ENCODE measurements at places on chromosomes 1 and 21.

DNA sequence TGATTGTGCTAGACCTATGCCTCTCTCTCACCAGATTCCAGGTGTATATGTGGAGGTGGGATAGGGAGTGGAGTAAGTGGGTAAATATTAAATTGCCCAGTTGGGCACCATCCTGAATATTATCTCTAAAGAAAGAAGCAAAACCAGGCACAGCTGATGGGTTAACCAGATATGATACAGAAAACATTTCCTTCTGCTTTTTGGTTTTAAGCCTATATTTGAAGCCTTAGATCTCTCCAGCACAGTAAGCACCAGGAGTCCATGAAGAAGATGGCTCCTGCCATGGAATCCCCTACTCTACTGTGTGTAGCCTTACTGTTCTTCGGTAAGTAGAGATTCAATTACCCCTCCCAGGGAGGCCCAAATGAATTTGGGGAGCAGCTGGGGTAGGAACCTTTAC, at the start of gene FCER1A:
Gene FCER1A (plus strand): TSS at position 242 of the 400 bp plus-strand sequence. CDS start 29 bp downstream, at position 271.
- no peak for DNase-seq

- no peak for DNase-seq
Observed at GRCh38 chr1:25117233-25117823, 115.0 kb downstream of the SYF2 start.

DNA sequence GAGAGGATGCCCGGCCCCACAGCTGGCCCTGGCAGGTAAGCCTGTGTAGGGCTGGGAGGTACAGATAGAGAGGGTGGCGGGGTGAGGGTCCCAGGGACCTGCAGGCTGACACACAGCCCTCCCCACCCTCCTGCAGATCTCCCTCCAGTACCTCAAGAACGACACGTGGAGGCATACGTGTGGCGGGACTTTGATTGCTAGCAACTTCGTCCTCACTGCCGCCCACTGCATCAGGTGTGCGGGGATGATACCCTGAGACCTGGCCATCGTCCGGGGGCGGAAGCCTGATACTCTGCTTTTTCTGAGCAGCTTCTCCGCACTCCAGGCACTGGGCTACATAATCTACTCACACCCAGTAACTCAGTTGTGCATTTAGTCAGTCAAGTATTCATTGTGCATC, 2.1 kb downstream of the CTRC start:
- DNase-seq = no peak

GRCh38 chr1:66692681-66693080, 59.6 kb upstream of the DYNLT5 start:
- no peak for DNase-seq

GRCh38 chr1:87888446-87888845, 559.8 kb downstream of the LMO4 start:
- no peak for DNase-seq

- no peak for DNase-seq
Observed at GRCh38 chr1:246040200-246040890, 466.7 kb downstream of the SMYD3 start.

DNA sequence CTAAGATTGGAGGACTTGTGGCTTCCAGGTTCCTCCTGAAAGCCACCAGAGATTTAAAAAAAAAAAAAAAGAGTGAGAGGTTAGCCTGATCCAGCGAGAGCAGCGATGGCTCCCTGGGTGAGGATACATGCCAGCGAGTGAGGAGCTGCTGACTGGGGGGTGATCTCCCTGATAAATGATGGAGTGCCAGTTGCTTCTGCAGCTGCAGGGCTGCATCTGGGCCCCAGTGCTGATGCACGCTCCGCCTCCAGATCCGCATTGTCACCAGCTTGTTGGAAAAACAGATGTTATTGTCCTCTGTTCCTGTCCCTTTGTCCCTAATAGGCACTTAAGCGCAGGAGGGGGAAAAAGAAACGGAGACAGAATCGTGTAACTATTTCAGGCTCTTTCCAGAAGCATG, 28.6 kb downstream of the UBIAD1 start:
- DNase-seq = no peak

DNA sequence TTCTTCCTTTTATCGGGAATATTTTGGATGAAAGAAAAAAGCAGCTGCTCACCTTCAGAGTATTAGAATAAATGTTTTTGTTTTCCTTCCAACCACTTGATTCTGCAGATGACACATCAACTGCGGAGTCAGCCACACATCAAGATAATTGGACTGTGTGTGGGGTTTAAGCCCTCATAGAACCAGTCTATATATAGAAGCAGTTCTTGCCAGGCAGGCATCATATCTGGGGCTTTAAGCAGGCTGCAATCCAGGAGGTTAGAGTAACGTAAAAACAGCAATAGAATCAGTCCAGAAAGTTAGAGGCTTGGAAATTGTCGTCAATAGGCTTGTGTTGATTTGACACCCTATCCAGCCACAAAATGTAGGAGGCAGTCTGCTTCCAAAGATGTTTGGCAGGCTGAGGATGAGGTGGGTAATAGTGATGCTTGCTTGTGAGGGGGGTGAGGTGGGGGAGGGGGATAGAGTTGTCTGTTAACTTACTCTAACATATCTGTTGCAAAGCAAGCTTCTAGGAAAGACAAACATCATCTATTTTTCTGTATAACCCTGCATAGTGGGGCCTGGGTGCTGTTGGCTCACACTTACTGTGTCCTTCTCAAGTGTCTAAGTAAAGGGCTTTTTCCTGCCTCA, 64.8 kb downstream of the PEX14 start:
- no peak for DNase-seq

DNA sequence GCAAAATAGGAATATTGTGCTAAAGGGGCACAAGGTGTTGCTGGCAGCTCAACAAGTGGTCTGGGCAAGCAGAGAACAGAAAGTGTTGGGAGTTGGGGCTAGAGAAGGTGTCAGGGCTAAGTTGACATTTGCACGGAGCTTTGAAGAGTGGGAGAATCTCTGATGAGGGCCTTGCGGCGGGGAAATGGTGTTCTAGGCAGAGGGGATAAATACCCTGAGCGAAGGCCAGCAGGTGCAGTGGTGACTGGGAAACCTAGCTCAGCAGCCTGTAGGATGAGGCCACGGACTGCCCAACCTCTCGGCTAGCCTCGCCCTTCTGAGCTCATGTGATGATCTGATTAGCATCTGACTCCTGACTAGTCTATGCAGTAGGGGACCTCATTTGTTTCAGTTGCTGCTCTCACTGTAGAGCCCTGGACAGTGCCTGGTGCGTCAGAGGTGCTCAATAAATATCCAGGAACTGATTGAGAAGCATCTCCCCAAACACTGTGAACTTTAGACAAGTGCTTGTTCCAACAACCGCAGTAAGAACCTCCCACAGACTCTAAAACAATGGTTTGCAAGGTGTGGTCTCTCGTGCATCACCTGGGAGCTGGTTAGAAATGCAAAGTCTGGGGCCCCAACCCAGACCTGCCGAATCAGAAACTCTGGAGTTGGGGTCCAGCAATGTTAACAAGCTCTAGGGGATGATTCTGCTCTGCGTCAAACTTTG, 1.0 kb upstream of the FOXO6 start:
- DNase-seq = no peak

GRCh38 chr1:44660176-44660575, 14.1 kb downstream of the TMEM53 start:
- DNase-seq = no peak

GRCh38 chr1:201895913-201896807, 7.5 kb downstream of the SHISA4 start:
- peak; percentile 52 for DNase-seq

GRCh38 chr1:53462193-53462592, 3.0 kb downstream of the DMRTB1 start:
- DNase-seq = no peak

- DNase-seq = no peak
Observed at GRCh38 chr1:78333502-78333901, 157.3 kb upstream of the PTGFR start.

GRCh38 chr1:211714154-211714553, 38.7 kb upstream of the NEK2 start:
- no peak for DNase-seq

GRCh38 chr1:81004011-81004410, 796.7 kb upstream of the ADGRL2 start:
- no peak for DNase-seq

GRCh38 chr1:147771226-147772125, 11.1 kb upstream of the GJA5 start:
- no peak for DNase-seq

- DNase-seq = no peak
Observed at GRCh38 chr1:164619006-164619784, 60.2 kb downstream of the PBX1 start.

DNA sequence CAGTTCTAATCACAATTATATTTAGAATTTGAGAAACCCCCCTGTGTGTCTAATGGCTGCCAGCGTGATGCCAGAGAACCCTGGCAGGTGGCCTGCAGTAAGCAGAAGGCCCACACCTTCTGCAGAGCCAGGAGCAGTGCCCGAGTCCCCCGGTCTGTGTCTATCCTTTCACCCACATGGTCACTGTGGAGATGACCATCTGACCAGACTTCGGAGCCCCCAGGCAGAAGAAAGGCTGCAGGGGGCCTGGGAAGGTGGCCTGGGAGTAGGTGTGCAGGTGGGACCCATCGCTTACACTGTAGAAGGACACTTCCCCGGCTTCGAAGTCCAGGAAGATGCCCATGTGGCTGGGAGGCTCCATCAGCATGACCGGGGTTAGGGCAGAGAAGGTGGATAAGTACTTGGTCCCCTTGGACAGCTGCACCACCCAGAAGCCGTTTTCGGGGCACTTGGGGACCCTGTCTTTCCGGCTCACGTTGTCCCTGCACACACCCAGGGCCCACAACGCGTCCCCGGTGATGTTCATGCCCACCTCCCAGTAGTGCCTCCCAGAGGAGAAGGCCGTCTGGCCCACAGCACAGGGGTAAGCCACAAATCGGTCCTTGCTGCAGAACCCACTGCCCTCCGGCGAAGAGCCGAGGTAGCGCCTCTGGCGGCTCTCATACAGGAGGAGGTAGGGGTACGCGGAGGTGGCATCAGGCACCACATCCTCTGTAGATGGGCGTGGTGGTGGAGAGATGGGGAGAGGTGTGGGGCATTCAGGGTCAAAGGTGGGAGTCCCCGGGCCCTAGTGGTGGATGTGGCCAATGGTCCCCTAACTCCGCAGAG, 1.6 kb upstream of the TRIM11 start:
- no peak for DNase-seq

- DNase-seq = no peak
Observed at GRCh38 chr1:56797065-56797685, 22.0 kb downstream of the FYB2 start.

DNA sequence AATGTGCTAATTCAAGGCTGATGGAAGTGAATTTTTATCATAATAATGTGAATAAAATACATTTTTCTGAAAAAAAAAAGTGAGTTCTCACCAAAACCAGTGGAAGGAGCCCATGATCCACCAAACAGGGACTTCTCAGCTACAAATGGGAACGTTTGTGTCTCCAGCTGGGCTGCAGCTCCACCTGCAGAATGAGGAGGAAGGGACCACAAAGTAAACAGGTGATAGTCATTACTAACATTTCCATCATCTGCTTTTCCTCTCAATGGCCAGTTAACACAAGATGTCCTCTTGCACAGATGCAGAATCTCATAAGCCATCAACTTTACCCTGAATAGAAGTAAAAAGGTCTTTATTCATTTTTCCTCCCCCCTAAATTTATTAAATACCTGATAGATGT, 246.2 kb downstream of the MRPL39 start:
- DNase-seq = no peak

DNA sequence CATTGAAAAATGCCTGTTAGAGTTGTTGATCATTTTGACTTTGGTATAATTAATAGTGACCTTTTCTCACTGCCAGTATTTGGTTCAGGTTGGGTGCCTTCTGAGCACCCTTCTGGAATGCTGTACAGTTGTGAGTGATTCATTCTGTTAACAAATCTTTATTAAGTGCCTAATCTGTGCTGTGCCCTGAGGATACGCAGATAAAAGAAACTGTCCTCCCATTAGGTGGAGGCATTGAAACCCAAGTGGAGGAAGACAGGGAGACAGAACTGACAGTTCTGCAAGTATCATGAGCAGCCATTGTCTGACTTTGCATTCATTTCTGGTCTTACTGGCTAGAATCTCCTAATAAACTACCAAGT, 76.1 kb upstream of the ZNF326 start:
- no peak for DNase-seq

- DNase-seq = no peak
Observed at GRCh38 chr1:67316180-67316902, 8.7 kb downstream of the IL12RB2 start.

DNA sequence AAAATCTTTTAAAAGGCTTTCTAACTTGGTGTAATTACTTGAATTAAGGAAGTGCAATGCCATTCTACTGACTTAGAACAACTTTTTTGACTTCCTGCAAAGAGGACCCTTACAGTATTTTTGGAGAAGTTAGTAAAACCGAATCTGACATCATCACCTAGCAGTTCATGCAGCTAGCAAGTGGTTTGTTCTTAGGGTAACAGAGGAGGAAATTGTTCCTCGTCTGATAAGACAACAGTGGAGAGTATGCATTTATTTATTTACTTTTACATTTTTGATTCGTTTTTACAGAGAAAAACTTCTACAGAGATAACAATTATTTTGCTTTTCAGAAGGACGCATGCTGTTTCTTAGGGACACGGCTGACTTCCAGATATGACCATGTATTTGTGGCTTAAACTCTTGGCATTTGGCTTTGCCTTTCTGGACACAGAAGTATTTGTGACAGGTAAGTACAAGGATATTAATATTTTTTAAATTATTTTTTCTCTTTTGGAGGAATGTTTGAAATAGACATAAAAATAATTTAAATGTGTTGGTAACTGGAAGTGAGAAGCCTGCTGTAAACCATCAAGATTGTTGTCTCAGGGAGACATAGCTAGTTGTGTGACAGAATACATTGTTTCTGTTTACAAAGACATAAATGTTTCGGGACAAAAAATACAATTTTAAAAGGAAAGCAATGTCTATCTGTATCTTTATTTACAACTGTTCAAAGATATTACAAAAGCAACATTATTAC, at the start of gene PTPRC:
Gene PTPRC (plus strand): TSS at position 147 of the 742 bp plus-strand sequence. CDS start 229 bp downstream, at position 376.
- DNase-seq = no peak

- no peak for DNase-seq
Observed at GRCh38 chr1:201261771-201262547, 21.3 kb upstream of the PKP1 start.

- no peak for DNase-seq
Observed at GRCh38 chr1:234745844-234746797, 136.1 kb upstream of the IRF2BP2 start.

DNA sequence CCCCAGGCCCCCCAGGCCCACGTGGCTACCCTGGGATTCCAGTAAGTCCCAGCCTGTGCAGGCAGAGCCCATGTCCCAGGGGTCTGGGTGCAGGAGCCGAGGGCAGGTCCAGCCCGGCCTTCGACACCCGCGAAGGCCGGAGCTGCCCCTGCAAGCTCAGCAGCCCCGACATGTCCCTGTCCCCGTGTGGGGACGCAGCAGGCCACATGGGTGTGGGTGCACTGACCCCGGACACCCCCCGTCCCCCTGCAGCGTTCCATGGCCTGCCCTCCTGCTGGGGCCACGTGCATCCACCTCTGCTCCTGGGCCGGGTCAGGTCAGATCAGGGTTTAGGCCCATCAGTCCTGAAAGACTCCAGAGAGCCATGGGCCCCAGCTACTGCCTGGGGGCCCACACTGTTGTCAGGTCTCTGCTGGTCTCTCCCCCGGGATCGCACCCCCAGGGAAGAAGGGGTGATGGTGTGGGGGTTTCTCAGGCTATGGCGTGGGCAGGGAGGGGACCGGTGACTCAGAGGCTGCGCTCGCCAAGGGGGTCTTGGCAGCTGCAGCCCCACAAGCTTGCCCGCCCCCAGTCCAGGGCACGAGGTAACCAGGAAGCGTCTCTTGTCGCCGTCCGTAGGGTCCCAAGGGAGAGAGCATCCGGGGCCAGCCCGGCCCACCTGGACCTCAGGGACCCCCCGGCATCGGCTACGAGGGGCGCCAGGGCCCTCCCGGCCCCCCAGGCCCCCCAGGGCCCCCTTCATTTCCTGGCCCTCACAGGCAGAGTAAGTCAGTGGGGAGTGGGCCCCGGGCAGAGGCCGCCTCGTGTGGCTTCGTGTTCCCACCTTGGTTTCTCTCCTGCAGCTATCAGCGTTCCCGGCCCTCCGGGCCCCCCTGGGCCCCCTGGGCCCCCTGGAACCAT, 37.5 kb downstream of the SLC19A1 start:
- no peak for DNase-seq
